Right lobe of liver (tissue), 6 donors: ENCODE measurements at places on chromosomes 13 and 19.

DNA sequence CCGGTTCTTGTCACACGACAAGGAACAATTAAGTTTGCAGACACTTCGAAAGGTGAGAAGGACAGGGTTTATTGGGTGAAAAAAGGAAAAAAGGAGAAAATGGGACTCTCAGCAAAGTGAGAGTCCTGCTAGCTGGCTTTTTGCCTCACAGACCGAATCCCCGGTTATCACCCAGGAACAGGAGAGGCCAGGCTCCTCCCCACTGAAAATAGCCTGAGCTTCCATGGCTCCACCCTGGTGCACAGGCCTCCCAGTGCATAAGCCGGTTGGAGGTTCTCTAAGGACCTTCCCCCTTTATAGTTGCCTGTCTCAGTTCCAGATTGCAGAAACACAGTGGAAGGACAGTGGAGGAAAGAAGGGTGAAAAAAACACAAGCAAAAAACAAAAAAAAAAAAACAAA, 571.7 kb downstream of the KCTD12 start:
- no peak for DNase-seq

DNA sequence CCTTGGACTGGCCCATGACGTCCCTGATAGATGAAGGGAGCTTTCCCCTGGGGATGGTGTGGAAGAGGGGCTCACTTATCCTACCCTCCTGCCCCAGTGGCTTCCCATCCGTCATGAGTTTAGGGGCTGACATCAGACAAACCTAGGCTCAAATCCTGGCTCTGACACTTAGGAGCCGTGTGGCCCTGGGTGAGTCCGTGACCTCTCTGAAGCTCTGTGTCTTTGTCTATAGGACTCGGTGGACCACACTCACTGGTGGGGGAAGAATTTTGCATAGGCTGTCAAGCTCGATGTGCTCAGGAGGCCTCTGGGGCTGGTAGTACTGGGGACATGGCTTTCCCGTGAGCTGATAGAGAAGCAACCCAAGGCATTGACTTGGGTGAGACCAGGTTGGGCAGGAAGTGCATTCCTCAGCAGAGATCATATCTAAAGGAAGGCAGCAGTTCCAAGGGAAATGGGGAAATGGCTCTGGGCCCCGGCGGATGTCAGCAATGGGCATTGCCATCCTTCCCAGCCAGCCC, 17.4 kb upstream of the AP1M2 start:
- no peak for DNase-seq

- DNase-seq, result no peak
Measured at GRCh38 chr19:33725567-33725966, 71.1 kb upstream of the KCTD15 start.

DNA sequence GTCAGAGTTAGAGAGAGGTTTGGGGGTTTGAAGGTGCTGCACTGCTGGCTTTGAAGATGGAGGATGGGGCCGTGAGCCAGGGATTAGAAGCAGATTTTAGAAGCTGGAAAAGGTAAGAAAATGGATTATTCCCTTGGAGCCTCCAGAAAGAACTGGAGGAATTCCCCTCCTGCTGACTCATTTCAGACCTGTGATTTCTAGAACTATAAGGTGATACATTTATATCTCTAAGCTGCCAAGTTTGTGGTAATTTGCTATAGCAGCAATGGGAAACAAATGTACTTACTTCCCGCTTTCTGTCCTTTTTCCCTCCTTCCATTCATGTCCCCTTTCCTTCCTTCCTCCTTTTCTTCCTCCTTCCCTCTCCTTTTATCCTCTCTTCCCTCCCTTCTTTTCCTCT, 78.5 kb upstream of the PCDH8 start:
- DNase-seq, result no peak

GRCh38 chr13:33764716-33765115, 53.2 kb upstream of the RFC3 start:
- DNase-seq, result no peak

GRCh38 chr13:97512732-97513131, 78.8 kb downstream of the RAP2A start:
- no peak for DNase-seq

DNA sequence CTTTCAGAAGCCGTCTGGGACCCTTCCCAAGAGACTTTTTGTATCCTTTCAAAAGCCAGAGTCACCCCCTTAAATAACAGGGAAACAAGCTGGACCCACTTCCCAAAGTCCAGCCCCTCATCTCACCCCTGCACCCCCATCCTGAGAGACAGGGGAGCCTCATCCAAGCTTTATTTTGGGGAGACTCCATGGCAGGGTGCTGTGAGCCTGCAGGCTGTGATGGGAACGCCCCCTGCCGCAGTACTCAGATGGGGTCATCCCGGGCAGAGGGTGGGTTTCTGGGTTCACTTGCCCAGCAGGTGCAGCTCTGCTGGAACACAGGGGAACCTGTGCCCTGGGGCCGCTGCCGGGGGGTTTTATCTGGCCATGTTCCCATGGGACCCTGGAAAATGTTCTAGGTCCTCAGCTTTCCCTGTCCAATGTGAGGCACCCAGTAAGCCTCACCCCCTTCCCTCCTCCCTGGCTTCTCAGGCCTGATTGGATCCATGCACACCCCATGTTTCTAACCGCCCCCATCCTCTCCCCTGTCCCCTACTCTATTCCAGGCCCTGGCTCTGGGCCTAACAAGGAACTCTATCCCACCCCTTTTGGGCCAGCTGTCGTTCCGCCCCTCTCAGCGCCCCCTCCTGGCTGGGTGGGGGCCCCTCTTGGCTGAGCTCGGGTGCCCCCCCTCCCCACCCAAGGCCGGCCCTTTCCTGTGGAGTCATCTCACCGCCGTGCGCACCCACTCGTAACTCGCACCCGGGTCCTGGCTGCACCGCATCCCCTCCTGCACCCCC, 1.0 kb downstream of the HIF3A start:
- DNase-seq, result no peak
